ENCODE measurements at places on chromosomes 3 and 15.

GRCh38 chr15:40511472-40512133 lies 40.8 kb downstream of the CHST14 start:
- peak; percentile 74 for DNase-seq

DNA sequence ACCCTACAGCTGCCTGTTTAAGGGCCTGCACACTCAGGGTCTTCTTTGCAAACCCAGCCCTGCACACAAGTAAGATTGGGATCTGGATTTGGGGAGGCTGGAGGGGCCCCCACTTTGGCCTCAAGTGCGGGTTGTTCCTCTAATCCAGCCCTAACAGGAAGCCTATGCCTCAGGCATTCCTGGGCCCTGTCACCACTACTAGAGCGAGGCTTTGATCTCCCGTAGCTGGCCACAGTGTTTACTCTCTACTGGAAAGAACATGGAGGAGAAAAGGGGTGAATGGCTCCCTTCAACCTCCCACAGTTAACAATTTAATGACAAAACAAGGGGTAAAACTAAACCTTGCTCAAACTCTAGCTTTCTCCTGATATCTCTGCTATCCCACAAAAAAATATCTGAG lies 48.4 kb downstream of the DZIP1L start:
- no peak for DNase-seq

DNA sequence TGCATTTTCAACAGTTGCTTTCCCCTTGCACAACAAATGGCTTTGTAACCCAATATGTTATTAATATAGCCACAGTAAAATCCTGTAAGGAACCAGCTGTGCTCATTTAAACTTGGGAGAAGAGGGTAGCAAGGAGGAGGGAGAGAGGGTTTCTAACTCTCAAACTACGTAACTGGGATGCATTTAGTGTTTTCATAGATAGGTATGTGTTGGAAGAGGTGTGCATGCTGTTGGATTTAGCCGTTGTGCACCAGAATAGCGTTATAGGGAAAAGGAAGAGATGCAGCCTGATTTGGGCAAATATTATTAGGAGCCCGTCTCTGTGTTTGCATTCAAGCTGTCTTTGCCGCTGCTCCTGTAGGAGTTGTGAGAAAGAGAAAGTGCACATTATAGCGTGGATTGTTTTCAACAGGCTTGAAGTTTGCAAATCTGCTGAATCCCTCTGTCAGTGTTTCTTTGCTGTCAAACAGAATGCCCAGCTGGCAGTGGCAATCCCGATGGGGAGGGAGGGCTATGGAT lies 39.4 kb downstream of the ARPP21 start:
- no peak for DNase-seq

GRCh38 chr3:108488631-108489030 lies 21.8 kb downstream of the MYH15 start:
- no peak for DNase-seq

DNA sequence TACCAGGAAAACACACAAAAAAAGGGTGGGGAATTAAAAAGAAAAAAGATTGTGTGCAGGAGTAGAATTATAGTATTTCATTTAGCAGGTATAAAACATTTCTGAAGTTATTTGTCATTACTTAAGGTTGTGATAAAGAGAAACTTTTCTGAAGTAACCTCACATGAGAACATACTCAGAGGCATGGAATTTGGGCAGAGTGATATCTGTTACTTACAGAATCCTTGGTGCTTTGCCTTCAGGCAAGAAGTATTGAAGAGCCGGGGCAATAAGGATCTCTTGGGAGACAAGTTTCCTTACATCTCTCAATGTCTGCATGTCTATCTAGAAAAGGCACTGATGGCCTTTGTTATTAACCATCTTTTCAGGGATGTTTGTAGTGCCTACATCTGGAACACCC lies 179.7 kb upstream of the ROBO1 start:
- no peak for DNase-seq

DNA sequence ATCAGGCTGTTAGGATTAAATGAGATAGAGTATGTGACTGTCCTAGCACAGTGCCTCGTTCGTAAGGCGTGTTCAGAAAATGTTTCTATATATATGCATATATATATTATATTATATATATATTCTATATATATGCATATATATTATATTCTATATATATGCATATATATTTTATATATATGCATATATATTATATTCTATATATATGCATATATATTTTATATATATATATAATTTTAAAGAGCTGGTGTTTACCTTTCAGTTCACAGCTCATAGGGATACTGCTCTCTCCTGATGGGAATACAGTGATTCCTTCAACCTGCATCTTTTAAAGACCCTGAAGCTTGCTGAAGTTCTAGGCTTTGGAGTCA lies 702 bp downstream of the NDUFB4 start:
- DNase-seq: no peak

DNA sequence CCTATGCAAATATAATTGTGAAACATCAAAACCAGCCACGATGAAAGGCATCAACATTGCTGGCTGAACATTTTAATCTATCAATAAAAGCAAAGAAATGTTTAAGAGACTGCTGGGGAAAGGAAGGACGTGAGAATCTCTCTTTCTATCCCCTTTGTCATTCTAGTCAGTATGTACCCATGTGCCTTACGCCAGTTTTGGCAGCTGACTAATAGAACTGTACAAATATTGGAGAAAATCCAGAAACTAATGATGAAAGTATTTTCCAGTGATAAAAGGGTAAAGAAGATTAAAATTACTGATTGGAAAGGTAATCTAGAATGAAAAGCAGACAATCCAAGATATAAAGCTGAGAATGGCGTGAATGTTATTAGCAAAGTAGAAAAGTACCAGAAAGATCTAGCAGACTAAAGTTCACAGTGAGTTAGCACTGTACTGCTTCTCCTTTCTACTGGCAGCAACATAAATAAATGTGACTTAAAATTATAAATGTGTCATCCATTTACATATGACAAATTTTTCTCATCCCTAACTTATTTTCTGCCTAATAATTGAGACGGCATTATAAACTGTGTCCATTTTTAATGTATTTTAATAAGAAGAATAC lies 401.9 kb upstream of the CNTN4 start:
- no peak for DNase-seq

DNA sequence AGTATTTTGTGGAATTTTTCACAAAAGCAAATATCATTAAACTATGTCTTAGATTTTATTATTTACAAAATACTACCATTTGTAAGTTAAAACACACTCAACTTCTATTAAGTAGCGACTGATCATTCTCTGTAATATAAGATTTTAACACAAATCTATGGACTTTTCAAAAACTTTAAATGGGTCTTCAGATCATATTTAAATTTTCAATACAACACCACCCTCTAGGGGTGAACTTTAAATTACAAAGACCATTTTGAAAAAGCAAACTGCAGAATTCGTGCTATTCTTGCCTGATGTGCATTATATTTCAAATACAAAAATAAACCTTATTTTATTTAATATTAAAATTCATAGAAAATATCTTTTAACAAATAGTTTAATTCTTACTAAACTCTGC lies 8.2 kb upstream of the VGLL4 start:
- DNase-seq: no peak

GRCh38 chr3:130582457-130583153 lies 65.6 kb downstream of the COL6A6 start:
- DNase-seq: no peak

DNA sequence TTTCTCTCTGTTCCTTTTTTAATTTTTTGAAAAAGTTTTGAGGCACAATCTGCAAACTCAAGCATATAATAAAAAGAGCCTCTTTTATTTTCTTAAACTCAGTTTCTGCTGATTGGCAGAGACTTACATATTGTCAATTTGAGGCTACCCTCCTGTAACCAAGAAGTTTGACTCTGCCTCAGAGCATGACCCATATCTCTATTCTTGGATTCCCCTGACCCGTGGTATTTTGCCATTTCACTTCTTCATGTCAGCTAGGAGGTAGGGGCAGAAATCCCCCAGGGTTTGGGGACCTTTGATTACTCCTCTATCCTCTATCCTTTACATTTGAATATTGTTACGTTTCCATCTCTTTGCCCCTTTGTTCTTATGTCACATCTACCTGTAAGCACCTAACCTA lies 479.1 kb upstream of the ALCAM start:
- DNase-seq: no peak

DNA sequence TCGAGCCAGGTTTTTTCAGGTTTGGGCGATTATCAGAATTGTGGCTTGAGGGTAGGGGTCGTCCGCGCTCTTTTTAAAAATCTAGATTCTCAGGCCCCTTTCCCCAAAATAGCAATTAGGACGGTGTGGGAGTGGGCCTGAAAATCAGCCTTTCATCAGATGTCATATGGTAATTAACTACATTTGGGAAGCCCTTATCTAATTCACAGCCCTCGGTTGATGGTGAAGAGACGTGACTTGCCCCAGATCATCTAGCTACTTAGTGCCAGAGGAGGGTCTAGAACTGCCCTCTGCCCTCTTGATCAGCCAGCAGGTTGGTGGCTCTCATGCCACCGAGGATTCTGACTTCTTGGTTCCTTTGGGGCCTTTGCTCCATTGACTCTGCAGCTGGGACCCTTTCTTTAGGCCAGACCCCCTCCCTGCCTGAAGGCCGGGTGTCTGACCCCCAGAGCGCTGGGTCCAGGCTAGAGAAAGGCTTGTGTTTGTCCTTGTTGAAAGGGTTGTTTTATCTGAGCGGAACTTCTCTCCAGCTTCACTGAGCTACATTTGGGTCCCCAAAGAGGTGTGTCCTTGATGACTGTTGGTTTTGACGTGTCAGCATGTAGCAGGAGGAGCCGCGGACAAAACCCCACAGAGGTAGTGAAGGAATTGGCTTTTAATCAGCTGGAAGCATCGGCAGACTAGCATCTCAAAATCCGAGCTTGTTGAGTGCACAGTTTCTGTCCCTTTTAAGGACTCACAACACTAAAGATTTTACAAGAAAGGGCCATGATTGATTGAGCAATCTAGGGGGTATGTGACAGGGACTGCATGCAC lies 857 bp downstream of the AEN start:
- DNase-seq: peak; percentile 46

GRCh38 chr3:36175113-36175812 lies 205.0 kb upstream of the STAC start:
- DNase-seq: no peak

DNA sequence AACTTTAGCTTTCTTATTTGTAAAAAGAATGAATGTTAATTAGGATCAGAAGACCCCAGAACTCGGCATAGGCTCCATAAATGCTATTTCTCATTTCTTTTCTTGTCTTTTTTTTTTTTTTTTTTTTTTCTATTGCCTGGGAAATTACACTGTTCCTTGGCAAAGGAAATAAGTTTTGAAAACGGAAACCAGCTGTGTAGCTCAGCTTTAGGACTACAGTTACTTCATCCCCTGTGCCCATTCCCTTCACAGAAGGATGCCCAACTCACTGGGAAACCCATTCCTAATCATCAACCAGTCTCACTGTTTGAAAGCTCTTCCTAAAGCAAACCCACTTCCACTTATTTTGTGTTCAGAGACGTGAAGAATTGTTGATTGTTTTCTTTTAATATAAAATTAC lies 254.0 kb upstream of the IL12A start:
- DNase-seq: no peak

DNA sequence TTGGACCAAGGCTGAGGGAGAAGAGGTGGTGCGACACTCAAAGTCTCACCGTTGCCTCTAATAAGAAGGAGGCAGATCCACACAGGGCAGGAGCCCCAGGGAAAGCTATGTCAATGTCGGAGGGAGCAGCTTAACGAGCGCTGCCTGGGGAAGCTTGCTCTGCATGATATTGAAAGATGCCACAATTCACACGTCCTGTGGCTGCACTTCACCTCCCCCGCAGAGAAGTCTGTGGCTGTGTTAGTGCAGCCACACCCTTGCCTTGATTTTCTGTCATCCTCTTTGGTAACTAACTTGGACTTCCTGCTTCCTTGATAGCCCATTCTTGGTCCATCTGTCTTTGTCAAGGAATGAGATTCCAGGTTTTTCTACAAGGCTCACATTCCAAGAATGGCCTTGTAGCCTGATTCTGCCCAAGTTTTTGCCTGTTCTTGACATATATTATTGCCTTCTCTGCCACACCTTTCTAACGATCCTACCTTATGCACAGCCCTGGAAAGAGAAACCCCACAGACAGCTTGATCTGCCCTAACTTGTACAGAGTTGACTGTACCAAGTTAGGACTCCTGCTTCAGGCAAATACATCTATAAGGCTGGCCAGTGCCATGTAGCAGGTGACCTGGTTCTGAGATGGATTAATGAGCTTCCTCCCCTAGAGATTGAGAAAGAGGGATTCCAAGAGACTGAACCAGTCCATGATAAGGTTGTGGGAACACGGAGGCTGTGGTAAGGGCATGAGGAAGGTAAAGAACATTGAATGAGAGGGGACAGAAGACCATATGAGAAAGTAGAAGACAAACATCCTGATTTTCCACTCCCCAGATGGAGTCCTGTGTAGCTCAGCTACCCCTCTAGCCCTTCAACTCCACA lies 153.0 kb upstream of the WNT5A start:
- no peak for DNase-seq

- DNase-seq: no peak
Observed at GRCh38 chr3:5220193-5220592, 32.7 kb downstream of the EDEM1 start.

DNA sequence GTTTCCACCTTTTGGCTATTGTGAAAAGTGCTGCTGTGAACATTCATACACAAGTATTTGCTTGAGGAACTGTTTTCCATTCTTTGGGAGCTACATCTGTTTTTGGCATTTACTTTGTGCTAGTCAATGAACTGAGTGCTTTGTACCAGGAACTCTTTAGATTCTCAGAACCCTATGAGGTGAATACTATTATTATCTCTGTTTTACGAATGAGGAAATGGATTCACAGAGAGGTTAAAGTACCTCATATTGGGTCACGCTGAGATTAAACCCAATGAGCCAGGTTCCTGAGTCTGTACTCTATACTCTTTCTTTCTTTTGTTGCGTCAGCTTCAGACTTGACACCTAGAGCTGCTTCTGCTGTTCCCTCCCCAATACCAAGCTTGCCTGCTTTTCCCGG lies 358.1 kb downstream of the CNTN4 start:
- no peak for DNase-seq

DNA sequence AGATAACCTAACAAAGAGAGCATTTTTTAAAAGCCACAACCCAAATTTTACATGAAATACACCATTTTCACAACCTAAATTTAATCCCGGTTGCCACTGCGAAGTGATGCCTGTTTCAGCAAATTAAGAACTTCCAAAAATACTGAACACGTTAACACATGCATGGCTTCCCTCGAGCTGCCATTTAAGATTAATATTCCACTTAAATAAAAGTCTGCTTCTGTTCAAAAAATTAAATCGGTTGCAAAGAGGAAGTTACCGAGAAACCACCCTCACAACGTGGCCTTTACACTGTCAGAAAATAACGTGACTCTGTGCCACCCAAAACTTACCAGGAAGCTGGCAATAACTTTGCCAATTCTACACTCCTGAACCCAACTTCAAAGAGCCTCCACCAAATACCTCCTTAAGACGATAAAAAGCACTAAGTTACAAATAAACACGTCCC lies 1.2 kb downstream of the TBL1XR1 start:
- DNase-seq: no peak

- DNase-seq: no peak
Observed at GRCh38 chr3:142112601-142113000, 36.7 kb downstream of the TFDP2 start.

DNA sequence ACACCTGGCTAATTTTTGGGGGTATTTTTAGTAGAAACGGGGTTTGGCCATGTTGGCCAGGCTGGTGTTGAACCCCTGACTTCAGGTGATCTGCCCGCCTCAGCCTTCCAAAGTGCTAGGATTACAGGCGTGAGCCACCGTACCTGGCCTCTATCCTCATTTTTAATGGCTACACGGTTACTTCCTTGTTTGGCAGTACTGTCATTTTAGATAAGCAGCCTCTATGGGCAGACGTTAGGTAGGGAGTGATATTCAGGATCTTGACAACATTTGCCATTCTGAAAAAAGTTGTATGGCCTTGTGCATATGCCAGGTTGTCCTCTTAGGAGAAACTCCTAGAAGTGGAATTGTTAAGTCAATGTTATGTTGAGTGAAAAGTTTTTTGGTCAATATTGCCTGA lies 141.7 kb downstream of the ITPR1 start:
- no peak for DNase-seq

Measured in HuH-7 (cell line).